ENCODE measurements at places on chromosomes 4 and X.
A peak's percentile ranks its signal among the peaks of the same experiment; 100 is the strongest.

DNA sequence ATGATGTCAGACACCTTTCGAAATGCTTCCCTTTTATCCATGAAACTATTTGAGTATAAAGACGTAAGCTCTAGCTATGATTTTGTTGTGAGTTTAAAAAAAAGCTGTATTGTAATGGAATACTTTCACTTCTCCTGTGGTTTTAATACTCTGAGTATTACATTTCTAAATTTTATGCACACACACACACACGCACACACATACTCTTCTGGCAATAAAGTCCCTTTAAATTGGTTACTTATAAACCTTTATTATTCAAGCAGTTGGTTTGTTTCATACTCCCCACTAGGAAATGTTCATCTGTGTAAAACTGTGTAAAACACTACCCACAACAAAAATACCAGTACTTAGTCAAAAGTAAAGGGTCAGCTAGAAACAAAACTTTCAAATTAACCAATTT, 18.2 kb downstream of the VAMP7 start:
- DNase-seq, result no peak

DNA sequence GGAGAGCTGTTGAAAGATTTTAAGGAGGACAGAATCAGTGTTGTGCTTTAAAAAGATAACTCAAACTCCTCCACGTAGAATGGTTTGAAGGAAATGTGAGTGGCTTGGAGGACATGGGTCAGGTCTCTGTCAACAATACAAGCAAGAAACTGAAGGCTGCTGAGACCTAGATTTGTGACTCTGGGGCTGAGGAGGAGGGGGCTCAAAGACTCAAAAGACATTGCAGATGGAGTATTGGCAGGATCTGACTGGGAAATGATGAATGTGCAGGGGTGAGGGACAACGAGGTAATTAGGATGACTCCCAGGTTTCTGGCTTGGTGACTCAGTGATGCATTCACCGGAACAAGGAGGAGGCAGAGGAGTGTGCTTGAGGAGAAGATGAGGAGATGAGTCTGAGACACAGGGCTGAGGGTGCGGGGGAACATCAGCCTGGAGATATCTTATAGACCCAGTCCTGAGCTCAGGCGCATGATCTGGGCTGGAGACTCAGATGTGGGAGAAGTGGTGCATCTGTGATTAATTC, 3.3 kb upstream of the RPS4X start:
- DNase-seq, result no peak

DNA sequence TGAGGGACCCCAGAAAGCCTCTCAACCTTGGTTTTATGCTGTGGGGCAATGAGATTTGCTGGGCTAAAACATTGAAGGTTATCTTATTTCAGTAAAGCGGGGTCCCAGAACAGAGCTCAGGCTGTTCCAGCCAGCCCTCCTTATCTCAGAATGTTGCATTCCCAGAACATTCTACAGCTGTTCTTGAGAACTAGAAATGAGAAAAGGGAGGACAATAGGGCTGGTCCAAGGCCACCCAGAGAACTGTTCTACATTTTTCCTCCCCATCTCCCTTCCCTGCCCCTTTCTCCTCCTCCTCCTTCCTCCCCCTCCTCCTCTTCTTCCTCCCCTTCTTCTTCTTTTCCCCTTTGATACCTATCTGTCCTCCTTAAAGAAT, 70.4 kb upstream of the SLC7A11 start:
- DNase-seq, result no peak

DNA sequence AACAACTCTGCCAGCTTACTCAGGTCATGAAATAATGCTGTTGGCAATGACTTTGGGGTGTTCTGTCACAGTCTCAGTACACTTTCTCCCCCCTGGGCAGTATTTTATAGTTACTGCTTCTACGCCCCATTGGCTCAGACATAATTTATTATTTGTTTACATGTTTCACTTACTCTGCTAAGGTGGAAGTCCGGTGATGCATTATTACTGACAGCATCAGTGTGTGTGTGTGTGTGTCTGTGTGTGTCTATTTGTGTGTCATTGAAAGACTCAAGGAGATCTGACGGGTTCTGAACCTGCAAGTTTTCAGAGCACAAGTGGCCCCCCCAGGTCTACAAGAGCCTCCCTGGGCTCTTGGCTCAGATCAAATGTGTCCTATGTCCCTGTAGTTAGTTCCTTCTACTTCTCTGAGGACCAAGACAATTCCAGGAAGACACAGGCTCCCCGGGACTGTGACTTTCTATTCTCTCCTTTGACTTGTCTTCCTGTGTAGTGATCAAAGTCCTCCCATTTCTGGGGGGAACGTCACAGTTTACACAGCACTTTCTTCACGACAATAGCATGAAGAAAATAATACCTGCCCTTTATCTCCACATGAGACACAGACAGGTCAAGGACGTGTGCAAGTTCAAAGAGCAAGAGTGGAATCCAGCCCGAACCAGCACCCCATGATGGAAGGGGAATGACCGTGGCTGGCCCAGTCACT, 283.7 kb upstream of the GATB start:
- no peak for DNase-seq

DNA sequence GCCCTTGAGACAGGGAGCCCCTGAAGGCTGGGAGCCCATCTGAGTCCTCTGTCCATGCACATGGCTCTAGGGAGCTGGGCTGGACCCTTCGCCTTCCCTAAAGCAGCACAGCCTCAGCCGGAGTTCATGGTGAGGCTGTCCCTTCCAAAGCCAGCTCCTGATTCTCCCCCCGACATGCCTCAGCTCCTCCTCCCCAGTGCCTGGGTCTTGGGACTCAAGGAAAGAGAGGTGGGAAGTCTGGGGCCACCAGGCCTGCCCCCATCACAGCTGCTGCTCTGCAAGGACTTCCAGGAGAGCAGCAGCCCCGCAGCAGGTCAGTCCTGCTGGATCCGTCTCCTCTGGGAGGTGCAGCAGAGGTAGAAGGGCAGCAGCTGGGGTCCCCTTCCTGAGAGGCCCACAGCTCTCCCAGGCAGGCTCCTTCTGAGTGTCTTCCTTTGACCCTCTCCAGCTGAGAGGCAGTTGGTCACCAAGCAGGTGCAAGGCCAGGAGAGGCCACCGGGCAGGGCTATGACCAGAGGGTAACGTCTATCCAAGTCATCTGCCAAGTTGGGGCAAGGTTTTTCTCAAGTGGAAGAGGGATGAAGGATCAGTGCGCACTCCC, 90.5 kb downstream of the ADRA2C start:
- DNase-seq, result no peak

DNA sequence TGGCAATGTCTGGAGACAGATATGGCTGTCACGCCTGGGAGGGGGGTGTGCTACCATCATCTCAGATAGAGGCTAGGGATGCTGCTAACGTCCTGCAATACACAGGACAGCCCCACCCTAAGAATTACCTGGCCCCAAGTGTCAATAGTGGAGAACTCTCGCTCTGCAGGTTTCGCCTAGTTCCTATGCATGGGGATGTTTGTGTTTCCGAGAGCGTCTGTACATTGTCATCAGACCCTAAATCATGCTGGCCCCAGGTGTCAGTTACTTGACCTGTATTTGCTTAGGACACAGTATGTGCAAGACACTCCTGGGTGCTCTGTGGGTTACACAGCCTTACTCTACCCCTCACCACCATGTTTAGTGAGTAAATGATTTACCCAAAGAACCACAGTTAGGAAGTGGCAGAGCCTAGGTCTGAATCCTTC, 90.8 kb downstream of the AFF1 start:
- no peak for DNase-seq

DNA sequence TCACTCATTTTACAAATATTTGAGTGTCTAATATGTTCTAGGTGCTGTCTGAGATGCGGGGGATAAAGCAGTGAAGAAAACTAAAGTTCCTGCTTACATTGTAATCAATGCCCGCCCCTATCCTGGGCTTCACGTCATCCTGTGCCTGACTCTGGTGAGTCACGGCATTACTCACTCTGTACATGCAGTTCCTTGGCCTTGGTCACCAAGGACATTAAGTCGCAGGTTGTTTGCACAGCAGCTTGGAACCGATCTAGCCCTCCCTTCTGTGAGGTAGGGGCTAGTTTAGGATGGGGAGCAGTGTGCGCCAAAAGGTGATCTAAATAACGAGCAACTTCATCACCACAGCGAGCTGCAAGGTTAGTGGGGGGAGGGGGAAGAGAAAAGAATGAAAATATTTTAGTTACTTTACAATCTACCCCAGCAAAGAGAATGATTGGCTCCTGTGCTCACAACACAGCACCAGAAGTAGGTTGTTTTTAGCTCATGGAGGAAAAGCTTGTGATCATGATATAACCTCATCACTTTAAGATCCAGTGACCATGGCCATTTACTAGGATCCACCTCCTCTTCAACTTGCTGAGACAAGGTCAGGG, 48.0 kb upstream of the HDAC8 start:
- peak; percentile 25 for DNase-seq

- DNase-seq, result no peak
Observed at GRCh38 chr4:141210168-141210567, 10.5 kb upstream of the ZNF330 start.
